Esophagus squamous epithelium (tissue), 5 donors: ENCODE measurements at places on chromosomes 7 and 10.

- DNase-seq = no peak
These were observed 199.9 kb upstream of the NRP1 start for GRCh38 chr10:33534416-33534815.

GRCh38 chr7:2687881-2688318 is at the start of gene AMZ1:
Gene AMZ1 (plus strand): TSS chr7:2688202. CDS start chr7:2700452, 12,250 bp downstream.
- no peak for DNase-seq

- DNase-seq = no peak
These were observed 9.7 kb upstream of the MKRN1 start for GRCh38 chr7:140489026-140489359.

- DNase-seq = no peak
These were observed 5.3 kb downstream of the NEUROG3 start for GRCh38 chr10:69567920-69568319.
